D721Med (cell line): ENCODE measurements at places on chromosomes 1 and 21.

GRCh38 chr1:205959789-205960188 is 16.5 kb upstream of the SLC26A9 start:
- DNase-seq: no peak

DNA sequence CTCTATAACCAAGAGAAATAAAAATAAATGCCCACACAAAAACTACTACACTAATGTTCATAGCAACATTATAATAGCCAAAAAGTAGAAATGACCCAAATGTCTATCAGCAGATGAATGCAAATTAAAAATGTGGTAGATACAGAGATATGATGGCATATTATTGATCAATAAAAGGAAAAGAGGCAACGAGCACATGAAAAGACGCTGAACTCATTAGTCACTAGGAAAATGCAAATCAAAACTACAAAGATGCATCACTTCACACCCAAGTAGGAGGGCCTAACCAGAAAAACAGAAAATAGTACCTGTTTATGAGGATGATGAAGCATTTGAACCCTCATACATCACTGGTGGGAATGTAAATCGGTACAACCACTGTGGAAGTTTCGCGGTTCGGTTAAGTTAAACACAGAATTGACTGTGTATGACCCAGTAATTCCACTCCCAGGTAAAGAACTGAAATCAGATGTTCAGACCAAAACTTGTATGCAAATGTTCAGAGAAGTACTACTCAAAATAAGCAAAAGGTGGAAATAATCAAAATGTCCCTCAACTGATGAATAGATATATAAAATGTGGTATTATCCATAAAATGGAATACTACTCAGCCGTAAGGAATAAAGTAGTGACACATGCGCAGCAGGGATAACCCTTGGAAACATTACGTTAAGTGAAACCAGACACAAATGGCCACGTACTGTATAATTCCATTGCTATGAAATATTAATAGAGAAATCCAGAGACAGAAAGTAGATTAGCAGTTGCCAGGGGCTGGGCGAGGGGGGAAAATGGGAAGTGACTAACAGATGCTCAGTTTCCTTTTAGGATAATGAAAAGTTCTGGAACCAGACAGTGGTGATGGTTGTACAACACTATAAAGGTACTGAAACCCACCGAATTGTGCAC is 3.1 kb downstream of the USP48 start:
- no peak for DNase-seq

- no peak for DNase-seq
Observed at GRCh38 chr1:209527993-209528717, 55.4 kb upstream of the CAMK1G start.

DNA sequence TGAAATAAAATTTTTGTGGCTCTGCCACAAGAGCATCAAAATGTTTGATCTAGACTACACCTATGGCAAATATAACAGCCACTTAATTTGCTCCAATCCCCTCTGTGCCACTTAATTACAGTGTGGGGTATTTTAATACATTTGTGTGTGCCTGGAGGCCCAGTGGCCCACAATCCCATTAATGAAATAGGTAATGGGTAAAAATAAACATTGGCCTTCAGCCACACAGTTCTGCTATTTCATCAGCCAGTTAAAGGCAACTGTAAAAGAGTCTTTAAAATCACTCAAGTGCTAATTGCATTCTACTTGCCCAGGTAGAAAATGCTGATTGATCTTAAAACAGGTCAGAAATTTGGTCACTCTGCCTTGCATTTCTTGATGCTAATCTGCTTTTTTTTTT is 151.6 kb upstream of the UBE2U start:
- no peak for DNase-seq

GRCh38 chr1:14334336-14335176 is 263.9 kb upstream of the KAZN start:
- no peak for DNase-seq

GRCh38 chr1:201404722-201405483 is 5.8 kb upstream of the LAD1 start:
- no peak for DNase-seq
